Natural killer cell (primary cell): ENCODE measurements at places on chromosomes 13 and 19. TPM values are rescaled to one million over a fixed set of nuclear protein-coding genes. Genes with fewer than 3 reads are reported as not detected.

- no peak for DNase-seq
These were observed 74.3 kb downstream of the CRYL1 start for GRCh38 chr13:20451397-20451796.

DNA sequence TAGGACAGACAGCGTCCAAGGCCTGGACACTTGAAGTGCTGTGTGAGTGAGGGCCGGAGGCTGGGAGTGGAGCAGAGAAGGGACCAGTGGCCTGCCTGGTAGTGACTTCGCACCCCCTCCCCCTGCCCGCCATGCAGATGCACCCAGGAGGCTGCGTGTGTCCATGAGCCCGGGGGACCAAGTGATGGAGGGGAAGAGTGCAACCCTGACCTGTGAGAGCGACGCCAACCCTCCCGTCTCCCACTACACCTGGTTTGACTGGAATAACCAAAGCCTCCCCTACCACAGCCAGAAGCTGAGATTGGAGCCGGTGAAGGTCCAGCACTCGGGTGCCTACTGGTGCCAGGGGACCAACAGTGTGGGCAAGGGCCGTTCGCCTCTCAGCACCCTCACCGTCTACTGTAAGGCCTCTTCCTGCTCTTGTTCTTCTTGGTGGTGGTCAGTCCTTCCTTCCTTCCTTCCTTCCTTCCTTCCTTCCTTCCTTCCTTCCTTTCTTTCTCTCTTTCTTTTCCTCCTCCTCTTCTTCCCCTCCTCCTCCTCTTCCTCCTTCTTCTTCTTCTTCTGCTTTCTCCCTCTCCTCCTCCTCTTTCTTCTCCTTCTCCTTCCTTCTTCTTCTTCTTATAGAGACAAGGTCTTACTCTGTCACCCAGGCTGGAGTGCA lies 6.0 kb upstream of the FFAR1 start:
- DNase-seq = no peak

DNA sequence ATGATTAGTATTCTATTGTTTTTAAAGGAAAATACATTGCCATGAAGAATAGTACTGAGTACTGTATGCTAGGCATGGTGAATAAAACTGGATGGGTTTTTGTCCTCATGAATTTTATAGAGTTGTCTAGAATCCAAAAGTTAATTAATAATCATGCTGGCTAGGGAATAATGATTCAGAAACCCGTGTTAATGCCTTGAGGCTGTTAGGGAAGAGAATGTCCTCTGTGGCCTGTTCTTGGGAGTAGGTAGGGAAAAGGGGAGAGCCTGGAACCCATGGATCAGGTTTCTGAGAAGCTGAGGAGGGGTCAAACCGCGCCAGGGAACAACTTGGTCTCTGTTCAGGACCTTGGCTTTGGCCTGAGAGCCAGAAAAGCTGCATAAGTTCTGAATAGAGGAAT lies 1376.3 kb upstream of the SLC10A2 start:
- DNase-seq = no peak

DNA sequence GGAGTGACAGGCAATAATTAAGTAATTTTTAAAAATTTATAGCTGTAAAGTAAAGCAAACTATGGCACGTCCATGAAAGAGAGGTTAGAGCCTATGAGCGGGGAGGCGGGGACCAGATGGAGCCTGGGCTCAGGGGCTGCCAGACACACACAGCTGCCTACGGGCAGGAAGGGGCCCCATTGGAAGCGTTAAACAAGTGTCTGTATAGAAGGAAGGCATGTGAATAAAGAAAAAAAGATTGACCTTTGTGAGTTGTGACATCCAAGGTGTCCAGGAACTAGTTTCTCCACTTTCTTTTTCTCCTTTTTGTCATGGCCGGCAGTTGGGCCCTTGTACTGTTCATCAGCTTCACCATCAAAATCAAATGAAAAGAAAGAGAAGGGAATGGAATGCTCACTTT lies 56.8 kb downstream of the LRCH1 start:
- no peak for DNase-seq

- DNase-seq = peak; percentile 78
These were observed 42.2 kb downstream of the GATAD2A start for GRCh38 chr19:19447536-19448237.

- DNase-seq = no peak
These were observed 80.7 kb upstream of the SLITRK5 start for GRCh38 chr13:87590518-87590917.

DNA sequence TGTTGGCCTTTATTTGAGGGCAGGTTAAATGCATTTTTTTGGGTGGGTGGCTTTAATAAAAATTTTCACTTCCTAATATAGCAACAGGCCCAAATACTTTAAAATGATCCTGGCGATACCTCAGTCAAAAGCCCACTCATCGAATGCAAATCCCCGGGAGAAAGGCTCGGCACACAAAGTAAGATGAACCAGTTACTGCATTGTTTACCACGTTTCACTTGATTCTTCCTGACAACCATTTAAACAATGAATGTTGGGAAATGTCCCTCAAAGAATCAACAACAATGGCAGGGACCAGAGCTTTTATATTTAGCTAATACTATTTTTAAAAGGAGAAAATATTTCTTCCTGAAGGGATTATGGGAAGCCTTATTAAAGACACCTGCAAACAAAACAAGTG lies 187.7 kb downstream of the ABCC4 start:
- no peak for DNase-seq

GRCh38 chr13:27359199-27359821 lies 65.1 kb upstream of the GTF3A start:
- DNase-seq = peak; percentile 39

The LRRC63 gene
- 0.95 TPM for total RNA-seq

The ZNF418 gene
- 4.3 TPM for total RNA-seq

The CYP2F1 gene
- total RNA-seq = 0.93 TPM

The PTGIR gene
- 0.75 TPM for total RNA-seq

The C19orf67 gene
- total RNA-seq = 0.53 TPM

The AMH gene
- 0.55 TPM for total RNA-seq

The WDR87 gene
- total RNA-seq = not detected
